ENCODE measurements at places on chromosomes 1 and 21.

- DNase-seq, result no peak
Observed at GRCh38 chr1:231161667-231162296, at the start of gene TRIM67. Gene TRIM67, plus strand, starts transcription at chr1:231162058. Its CDS starts 912 bp downstream, at chr1:231162970.

DNA sequence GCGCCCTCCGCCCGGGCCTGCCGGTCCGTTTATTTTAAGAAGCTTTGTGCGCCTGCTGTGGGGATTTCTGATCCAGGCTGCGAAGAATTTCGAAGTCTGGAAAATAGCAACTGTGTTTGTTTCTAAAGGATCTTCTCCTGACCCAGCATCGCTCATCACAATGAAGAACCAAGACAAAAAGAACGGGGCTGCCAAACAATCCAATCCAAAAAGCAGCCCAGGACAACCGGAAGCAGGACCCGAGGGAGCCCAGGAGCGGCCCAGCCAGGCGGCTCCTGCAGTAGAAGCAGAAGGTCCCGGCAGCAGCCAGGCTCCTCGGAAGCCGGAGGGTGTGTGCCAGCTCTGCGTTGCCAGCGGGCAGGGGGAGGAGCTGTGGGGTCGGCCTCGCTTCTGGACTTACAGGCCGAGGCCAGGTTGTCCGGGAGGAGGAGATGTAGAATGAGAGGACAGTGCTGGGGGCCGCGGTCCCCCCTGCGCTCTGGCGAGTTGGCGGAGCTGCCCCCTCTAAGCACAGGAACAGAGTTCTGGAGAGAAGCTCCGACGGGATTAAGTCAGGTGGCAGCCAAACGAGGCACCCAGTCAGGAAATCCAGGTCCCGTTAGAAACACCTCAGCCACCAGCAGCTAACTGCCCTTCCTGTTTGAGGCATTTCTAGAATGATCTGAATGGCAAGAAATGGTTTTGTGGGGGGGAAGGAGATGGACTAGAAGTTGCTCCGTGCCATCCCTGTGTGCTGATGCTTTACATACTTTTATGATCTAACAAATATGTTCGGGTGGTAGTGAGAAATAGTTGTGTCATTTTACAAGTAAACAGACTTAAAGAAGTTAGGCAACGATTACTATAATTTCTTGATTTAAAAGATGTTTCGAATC lies 948 bp downstream of the TXLNA start:
- no peak for DNase-seq

DNA sequence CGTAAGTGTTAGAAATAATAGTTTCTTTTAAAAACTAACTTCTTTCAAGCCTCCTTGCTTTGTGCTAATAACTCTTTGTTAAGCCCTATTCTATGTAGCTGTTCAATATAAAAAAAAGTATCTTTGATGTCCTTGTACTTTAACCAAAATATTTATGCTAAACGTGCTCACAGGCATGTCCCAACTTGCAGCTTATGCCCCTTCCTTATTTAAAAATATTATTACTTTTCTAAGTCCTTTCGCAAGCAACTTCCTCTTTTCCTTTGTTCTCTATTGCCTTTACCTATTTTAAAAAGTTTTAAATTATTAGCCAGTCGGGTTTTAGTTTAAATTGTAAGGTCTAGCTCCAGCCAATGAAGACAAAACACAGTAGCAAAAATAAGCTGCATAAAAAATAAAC lies 43.4 kb upstream of the NBPF3 start:
- DNase-seq, result no peak

DNA sequence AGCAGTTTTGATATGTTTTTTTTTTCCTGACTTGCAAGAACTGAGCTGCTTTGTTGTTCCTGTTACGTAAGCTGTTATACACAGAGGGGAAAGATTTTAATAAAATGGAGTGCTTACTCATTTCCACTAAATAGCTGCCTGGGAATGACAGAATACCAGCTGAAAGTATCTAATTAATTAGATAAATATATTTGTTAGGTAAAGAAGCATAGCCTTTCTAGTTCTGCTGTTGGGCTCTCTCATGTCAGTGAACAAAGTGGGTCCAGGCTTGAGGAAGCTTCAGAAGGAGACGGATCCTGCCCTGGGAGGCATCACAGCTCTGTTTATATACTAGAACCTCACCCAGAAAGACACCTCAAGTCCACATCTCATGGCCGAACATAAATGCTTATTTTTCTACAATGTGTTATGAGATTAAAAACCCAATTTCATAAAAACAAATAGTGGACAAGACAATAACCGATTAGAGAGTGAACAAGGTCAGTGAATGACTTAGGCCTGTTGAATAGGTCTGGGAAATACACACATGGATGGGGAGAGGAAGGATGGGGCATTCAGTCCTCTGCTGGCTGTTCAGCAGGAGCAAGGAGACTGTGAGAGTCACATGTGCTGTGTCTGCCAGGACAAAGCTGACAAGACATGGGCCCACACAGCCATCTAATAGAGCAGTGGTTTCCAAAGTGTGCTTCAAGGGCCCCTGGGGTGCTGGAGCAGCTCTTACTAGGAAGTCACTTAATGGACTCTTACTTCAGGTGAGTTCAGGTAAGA lies 20.6 kb downstream of the TRAF5 start:
- no peak for DNase-seq

GRCh38 chr1:214031267-214031650 lies 43.5 kb downstream of the PROX1 start:
- no peak for DNase-seq
